ENCODE measurements at places on chromosomes 16 and 17. TPM values are rescaled to one million over a fixed set of nuclear protein-coding genes. Genes with fewer than 3 reads are reported as not detected.

- DNase-seq = no peak
Observed at GRCh38 chr17:67515490-67516083, 138.5 kb downstream of the PITPNC1 start.

GRCh38 chr16:17076092-17076754 lies 394.5 kb downstream of the XYLT1 start:
- no peak for DNase-seq

DNA sequence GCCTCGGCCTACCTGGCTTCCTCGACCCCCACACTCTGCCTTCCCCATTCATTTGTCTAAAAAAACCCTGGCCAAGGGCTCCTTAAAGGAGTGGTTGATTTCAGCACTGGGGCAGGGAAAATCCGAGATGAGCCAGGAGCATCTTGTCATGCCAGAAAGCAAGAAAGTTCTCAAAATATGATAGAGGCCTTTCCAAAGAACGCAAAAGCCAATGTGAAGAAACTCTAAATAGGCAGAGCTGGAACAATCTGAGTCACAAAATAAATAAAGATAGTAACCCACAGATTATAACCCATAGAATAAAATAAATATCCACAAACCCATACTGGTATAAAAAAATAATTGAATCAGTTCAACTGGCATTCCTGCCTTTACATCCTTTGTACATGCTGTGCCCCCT lies 192.3 kb upstream of the SALL1 start:
- DNase-seq = no peak

- no peak for DNase-seq
Observed at GRCh38 chr17:63631062-63631461, 8.8 kb downstream of the MAP3K3 start.

MT4 gene
- total RNA-seq = not detected

CHST4 gene
- not detected for total RNA-seq

TP53TG3B gene
- not detected for total RNA-seq

DNA sequence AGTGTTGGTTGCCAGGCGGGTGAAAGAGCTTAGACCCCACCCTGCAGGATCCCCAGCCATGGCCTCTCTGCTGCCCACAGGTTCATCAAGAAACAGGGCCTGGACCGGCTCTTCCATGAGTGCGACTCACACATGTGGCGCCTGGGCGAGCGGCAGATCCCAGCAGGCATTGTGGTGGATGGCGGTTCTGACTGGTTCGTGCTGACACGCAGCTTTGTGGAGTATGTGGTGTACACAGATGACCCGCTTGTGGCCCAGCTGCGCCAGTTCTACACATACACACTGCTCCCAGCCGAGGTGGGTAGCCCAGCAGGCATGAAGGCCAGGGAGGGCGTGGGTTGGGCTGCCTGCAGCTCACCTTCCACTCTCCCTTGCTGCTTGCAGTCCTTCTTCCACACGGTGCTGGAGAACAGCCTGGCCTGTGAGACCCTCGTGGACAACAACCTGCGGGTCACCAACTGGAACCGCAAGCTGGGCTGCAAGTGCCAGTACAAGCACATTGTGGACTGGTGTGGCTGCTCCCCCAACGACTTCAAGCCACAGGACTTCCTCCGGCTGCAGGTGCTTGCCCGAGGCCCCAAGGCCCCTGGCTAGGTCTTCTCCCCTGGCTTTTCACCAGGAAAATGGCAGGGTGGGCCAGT lies 9.9 kb downstream of the XYLT2 start:
- no peak for DNase-seq
